Epithelial cell of proximal tubule (primary cell): ENCODE measurements at places on chromosomes 1 and 21.

DNA sequence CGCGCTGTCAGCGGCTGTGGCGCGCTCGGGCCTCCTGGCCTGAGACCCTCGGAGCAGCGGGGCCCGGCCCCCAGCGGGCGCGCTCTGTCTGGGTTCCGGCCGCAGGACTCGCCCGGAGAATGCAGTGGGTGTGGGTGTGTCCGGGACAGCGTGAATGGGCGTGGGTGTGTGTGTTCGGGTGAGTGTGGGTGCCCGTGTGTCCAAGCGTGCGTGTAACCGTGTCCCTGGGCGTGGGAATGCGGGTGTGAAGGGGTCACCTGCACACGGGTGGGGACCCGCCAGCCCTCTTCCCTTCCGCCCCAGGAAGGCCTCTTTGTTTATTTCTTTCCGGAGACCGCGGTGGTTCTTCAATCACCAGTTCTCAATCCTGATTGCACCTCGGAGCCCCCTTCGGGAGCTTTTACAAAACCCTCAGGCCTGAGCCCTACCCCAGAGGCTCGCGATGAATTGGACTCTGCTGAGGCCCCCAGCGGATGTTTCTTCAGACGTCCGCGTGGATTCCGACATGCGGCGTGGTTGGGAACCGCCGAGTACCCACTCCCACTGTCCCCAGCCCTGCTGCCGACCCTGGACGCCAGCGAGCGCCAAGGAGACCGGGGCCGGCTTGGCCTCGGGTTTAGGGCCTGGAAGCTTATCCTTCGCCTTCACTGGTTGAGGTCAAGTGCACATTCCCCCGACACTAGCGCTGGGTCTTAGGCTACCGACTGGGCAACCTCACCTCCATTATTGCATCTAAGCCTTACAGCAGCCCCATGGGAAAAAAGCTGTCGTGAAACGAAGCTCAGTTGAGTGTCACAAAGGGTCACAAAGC is 19.3 kb downstream of the SERTAD4 start:
- DNase-seq: no peak

- no peak for DNase-seq
These were observed 444.9 kb upstream of the PKN2 start for GRCh38 chr1:88239205-88239604.

DNA sequence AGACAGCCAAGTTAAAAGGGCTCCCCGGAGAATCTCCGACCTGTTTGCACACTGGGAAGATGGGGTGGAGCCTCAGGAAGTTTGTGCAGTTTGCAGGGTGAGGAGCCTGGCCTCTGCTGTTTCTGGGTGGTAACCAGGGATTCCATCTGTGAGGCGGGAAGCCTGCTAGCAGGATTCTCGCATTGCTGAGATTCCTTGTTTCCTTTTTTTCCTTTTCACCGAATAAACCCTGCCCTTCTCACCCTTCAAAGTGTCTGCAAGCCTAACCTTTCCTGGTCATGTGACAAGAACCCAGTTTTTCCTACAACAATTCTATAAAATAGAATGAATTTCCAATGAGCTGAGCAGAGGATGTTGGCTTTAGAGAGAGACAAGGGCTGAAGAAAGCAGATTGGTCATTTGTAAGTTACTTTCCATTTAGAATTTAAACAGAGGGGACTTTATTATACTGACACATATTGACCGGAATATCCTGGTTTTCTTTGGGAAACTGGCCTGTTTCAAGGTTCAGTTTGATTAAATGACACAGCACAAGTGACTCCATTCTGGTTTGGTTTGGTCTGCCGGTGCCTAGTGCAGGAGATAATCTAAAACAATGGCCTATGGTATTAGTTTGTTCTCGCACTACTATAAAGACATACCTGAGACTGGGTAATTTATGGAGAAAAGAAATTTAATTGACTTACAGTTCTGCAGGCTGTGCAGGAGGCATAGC is 48.7 kb upstream of the DNAH14 start:
- no peak for DNase-seq

DNA sequence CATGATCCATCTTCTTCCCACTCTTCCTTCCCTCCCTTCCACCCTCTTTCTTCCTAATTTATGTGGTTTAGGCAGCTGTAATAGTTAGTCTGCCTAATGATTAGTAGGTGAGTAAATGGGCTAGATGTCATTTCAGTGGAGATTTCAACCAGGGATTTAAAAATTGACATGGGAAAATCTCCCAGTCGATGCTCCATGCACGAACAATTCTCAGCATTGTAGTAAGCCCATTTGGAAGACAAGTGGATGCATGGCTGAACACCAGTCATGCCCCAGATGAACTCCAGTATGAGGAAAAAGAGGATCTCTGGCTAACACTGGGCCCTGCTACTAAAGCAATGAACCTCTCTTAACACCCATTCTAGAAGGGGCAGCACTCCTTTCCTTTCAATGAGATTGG is 25.3 kb downstream of the CHI3L2 start:
- peak; percentile 73 for DNase-seq

DNA sequence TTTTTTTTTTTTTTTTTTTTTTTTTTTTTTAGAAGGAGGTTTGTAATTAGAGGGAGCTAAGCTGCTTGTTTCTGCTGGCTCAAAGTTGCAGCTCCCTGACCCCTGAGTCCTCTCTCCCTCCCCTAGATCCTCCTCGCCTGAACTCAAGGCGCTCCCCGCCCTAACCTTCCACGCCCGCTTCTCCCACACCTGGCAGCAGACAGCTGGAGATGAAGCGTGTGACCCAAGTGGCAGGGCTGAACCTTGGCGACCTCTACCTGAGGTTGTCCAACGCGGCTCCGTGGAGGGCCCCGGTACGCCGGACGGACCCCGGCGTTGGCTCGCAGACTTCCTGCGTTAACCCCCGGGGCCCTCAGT is 795 bp downstream of the NGF start:
- no peak for DNase-seq
